ENCODE measurements at places on chromosomes 3 and 15.

- DNase-seq, result no peak
Observed at GRCh38 chr3:43879166-43879565, 188.4 kb downstream of the ABHD5 start.

DNA sequence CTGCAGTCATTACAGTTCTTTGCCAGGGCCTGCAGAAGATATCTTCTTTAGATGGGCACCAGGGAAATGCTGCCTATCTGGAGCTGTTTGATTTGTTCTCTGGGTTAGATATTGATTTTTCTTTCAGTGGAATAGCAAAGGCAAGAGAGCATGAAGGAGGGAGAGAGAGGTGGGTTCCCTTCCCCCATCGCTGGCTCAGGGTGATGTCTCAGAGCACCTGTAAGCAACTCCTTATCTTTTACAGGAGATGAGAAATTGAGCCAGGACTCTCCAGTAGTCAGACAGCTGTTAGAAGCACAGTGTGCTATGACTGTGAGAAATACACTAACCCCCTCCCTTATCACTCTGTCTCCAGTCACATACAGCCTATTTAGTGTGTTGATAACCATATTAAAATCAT lies 89.3 kb upstream of the SLC24A5 start:
- no peak for DNase-seq

DNA sequence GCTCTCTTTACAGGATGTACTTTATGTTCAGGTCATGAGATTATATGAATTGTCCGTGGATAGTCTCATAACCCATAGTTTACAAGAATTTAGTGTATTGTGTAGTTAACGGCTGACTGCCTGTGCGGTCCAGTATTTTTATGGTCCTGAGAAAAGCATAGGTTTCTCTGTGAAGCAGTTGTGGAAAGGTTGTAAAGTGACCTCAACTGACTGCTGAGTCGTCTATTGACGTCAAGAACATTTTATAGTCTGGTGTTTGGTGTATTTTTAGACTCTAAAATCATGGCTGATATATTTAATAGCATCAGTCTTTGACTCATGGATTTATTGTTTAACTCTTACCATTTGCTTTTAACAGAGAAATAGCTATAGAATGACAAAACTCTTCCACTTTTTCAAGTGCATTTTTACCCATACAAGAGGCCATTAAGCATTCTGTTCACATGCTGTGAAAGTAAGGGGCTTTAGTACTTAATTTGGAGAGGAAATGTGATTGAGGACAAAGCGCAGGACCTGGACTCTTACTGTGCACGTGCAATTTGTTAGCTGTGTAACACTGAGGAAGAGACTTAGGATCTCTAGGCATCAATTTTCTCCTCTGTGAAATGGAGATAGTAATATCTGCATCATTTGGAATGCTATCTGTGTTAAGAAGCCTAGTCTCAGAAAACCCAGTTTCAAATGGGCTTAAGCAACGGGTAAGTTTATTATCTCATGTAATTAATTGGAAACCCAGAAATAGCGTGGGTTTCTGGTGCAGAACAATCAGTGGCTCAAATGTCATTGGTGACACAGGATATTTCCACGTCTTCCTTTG lies 240.8 kb downstream of the NFKBIZ start:
- no peak for DNase-seq

DNA sequence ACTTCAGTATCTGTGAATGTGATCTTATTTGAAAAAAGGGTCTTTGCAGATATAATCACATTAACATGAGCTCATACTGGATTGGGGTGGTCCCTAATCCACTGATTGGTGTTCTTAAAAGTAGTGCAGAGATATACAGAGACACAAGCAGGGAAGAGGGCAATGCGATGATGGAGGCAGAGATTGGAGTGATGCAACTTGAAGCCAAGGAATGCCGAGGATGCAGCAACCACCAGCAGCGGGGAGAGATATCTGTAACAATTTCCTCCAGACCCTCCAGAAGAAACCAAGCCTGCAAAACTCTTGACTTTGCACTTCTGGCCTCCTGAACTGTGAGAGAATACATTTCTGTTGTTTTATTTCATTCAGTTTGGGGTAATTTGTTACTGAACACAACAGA lies 171.0 kb upstream of the MBNL1 start:
- DNase-seq, result no peak

GRCh38 chr3:187774185-187774789 lies 29.0 kb upstream of the BCL6 start:
- no peak for DNase-seq

DNA sequence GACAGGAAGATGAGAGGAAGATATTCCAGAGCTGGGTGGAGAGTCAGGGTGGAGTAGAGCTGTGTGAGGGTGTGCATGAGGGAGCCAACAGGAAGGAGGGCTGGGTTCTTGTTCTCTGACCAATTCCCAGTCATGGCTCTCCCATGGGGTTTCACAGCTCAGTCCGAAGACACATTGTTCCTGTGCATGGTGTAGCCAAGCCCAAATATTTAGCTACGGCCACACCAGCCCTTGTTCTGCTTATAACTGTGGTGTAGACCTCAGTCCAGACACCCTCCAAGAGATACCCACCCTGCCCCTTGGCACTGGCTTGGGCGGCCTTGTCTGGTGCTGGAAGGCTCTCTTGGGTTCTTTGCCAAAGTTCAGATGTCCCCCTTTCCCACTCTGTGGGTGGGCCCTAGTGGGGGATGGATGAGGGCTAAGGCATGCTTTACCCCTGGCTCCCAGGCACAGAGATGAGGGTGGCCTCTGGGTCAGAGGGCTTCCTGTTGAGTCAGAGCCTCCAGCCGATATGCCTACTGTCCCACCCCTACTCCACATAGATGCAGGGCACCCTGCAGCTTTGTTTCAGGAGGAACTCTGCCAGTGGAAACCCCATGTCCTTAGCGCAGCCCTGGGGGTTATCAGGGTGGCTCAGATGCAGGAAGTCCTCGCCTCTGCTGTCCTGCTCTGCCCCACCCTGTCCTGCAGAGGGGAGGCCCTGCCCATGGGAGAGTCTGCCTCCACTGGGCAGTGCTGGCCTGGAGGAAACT lies 271.2 kb upstream of the CTDSPL start:
- no peak for DNase-seq

DNA sequence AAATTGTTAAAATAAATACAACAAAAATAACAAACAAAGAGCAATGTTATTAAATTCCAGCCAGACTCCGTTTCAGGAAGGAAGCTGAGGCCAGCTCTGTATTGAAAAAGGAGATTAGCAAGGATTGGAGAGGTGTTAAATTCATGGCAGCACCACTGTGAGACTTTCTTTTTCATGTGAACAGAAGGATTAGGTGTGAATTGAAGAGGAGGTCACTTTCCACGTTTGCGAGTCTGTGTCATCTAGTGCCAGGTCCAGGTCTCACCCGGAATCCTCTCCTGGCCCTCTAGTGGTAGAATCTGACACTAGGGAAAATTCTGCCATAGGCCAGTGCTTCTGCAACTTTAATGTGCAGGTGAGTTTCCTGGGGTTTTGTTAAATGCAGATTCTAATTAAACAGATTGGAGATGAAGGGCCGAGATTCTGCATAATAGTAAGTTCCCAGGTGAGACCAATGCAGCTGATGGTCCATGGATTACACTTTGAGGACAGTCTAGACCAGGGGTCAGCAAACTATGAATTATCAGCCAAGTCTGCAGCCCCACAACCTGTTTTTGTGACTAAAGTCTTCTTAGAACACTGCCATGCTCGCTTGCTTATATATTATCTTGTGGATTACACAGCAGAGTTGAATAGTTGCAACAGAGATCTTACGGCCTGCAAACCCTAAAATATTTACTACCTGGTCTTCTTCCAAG lies 9.2 kb upstream of the SLC6A1 start:
- DNase-seq, result no peak

- DNase-seq, result no peak
Observed at GRCh38 chr3:6781092-6781491, 79.8 kb upstream of the GRM7 start.

GRCh38 chr3:139846729-139847128 lies 88.3 kb upstream of the CLSTN2 start:
- DNase-seq, result no peak

- DNase-seq, result no peak
Observed at GRCh38 chr3:130729154-130729553, 17.5 kb downstream of the PIK3R4 start.

GRCh38 chr3:84772841-84773240 lies 185.9 kb upstream of the CADM2 start:
- DNase-seq, result no peak

- DNase-seq, result no peak
Observed at GRCh38 chr3:128610451-128611070, 40.1 kb downstream of the RPN1 start.

DNA sequence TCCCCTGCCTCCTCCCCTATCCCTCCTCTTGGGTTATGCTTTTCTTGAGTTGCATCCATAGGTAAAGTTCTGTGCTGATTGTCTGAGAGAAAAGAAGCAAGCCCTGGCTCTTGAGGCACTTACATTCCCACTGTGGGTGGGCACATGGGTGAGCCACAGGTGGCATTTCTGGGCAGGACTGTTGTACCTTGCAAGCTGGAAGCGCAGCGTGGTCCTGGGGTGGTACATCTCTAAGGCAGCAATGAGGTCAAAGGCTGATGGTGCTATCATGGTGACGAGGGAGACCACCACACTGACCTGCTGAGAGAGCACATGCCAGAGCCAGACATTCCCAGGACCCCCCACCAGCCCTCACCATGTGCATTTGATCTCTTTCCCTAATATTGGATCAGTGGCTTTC lies 24.7 kb downstream of the TMC3 start:
- DNase-seq, result no peak

DNA sequence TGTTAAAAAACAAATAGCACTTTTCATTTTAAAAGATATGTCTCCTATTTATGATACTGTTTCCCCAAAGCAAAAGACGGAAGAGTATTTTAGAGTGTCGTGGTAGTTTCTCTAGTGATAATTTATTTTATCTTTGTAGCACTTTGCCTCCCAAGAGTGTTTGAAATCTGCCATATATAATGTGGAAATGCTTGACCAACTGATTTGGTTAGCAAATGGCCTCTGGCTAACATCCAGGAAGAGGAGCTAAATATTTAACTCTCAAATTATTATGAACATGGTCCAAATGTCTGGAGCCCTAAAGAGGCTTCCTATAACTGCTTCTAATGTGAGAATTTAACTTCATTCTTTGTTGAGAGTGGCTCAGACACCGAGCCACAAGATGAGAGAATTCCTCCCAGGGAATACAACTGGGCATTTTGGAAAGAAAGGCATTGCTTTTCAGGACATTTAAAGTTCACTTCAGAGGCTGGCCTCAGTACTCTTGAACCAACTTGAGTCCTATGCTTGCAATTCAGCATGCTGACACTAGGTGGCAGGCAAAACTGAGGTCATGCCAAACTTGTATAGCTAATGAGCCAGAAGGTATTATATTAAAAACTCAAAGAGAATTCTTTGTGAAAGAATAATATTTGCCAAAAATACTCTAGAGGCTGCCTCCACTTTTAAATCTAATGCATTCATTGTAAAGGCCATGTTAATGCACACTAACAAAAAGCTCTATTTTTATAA lies 104.5 kb downstream of the RARB start:
- DNase-seq, result no peak

- no peak for DNase-seq
Observed at GRCh38 chr15:55681631-55682030, 61.3 kb downstream of the PRTG start.

DNA sequence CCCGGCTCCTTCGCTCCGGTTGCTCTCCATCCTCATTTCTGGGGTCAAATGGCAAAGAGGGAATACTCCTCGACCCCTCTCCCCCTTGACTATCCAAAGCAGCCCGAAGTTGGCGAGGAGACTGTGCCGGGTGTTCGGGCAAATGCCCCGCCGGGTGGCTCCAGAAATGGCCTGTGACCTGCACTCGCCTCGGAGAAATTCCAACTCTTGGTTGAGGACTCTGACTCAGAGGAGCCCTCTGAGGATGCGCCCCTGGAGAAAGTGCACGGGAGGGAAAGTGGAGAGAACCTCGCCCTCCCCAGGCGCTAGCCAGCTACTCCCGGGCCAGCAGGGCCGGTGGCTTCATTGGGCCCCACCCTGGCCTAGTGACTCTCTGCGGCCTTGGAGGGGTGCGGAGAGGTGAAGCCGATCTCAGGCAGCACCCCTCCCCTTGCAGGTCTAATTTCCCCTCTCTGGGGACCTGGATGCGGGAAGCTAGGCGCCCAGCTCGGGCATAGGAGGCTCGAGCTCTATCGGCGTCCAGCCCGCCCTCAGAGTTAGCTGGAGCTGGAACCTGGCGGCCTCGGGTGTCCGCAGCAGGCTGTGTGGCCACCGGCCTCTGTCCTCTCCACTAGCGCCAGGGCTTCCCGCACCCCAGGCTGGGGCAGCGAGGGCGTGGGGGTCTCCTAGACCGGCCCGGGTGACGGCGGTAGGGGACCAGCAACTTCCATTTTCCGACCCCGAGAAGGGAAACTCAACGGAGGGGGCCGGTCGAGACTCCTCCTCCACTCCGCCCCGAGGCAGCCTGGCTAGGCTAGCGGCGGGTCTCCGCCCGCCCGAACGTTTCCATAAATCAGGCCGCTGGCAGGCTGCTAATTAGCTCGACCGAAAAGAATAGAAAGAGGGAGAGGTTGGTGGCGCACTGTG lies 29.4 kb downstream of the NR2F2 start:
- no peak for DNase-seq

- DNase-seq, result no peak
Observed at GRCh38 chr3:12884790-12885582, 43.6 kb upstream of the RPL32 start.

DNA sequence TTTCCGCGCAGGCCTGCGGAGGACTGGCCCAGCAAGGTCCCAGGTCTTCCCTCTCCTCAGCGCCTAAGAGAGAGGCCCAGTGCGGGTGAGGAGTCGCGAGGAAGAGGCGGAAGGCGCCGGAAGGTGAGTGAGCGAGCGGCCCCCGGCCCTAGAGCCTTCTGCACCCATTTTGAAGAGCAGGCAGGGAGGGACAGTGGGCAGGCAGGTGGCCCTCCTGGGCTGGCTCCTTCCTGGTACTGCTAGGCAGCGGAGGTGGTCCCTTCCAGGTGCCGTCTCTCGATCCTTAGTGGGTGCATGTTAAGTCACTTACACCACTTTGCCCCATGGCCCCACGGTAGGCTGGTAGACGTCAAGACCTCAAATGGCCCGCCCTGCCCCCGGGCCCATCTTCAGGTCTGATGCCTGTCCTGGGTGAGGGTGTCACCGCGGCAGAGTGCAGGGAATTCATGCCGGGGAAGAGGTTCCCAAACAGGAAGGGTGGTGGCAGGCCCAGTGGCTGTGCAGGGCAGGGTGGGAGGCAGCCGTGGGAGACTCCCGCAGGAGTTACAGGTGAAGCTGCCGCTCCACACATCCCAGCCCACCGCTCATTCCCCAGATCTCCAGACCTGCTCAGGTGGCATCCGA lies 14.4 kb downstream of the PAK6 start:
- no peak for DNase-seq

Data from T-helper 9 cell (primary cell).